ENCODE measurements at places on chromosomes 4 and X.
A peak's percentile ranks its signal among the peaks of the same experiment; 100 is the strongest.

- no peak for DNase-seq
These were observed 115.9 kb downstream of the MAGEC2 start for GRCh38 chrX:142089193-142089592.

DNA sequence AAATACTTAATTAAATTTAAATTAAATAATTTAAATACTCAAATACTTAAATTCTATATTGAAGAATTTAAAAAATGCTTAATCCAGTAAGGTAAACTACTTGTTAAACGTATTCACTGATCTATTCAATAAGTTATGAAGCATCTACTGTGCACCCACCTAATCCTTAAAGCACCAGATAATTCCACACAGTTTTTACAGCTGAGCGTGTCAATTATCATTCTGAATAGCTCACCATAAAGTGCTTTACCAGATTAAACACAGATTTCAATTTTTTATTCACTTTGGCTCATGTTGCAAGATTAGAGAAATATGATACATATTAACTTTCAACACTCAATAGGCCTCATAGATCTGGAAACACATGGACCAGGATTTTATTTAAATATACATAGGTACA lies 79.2 kb upstream of the DDIT4L start:
- no peak for DNase-seq

GRCh38 chrX:53320543-53321229 lies 39.3 kb upstream of the IQSEC2 start:
- DNase-seq, result no peak

- no peak for DNase-seq
These were observed 61.8 kb downstream of the GPC3 start for GRCh38 chrX:133923548-133923947.

GRCh38 chrX:150052226-150052625 lies 113.9 kb upstream of the EOLA2 start:
- no peak for DNase-seq

- no peak for DNase-seq
These were observed at the start of gene RGN for GRCh38 chrX:47078129-47079043. Gene RGN, plus strand, starts transcription at chrX:47078443. Its CDS starts 2,702 bp downstream, at chrX:47081145.

DNA sequence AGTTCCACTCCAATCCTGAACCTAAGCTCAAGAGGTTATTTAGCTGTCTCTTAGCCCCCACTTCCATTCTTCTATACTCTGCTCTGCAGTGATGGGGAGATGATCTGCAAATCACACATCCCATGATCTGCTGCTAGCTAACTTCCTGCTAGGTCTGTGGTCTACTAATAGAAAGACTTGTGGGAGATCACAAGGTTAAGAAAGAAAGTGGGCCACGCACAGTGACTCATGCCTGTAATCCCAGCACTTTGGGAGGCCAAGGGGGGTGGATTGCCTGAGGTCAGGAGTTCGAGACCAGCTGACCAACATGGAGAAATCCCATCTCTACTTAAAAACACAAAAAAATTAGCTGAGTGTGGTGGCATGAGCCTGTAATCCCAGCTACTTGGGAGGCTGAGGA lies 471.1 kb upstream of the NWD2 start:
- no peak for DNase-seq

- no peak for DNase-seq
These were observed 28.3 kb downstream of the ADD1 start for GRCh38 chr4:2871911-2872310.

- DNase-seq, result no peak
These were observed 6.7 kb downstream of the CFI start for GRCh38 chr4:109795059-109795458.

DNA sequence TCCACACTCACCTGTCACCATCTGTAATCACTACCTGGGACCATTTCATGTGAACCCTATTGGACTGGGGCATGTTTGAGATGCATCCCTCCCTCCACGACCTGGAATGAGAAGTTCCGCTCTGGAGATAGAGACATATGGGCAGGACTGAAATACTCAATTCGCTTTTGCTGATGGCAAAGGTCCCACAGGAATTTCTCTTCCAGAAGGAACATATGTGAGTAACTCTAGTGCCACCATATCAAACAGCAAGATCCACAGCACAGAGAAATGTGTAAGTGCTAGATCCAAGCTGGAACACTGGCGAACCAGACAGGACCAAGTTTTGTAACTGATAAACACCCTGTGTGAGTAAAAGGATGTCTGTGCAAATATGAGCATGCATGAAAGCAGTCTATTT lies 43.9 kb downstream of the SEL1L3 start:
- peak; percentile 11 for DNase-seq

GRCh38 chr4:87895964-87896621 lies 63.3 kb downstream of the MEPE start:
- no peak for DNase-seq

DNA sequence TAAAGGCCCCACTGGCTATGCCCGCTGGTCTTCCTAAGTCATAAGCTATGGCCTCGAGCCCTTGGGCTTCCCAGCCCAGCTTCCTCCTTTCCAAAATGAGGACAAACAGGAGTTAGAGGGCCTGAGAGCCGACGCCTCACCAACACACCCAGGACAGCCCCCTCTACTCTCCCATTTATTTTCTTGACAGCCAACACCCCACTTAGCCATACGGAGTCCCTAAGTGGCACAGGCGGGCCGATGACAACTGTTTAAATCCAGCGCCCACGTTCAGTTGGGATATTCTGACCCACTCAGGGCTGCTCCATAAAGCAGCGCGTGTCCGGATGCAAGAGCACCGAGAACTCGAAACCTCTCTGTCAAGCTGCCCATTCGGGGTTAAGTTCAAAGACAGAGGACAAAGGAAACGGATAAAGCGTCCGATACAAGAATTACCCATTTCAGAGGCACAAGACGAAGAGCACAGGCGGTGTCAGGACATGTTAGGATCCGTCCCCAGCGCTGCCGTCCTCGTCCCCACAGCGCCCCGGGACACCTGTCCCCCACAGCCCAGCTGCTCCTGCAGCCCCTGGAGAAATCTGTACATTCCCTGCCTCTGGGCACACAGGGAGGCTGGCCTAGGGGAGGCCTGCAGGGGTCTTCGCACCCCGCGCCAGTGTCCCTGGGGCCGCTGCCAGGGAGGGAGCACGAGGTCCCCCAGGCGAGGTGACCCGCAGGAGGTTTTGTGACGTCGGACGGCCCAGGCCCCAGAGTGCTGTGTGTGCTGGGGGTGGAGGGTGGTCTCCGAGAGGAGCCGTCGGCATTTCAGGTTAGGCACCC lies 1.2 kb downstream of the PRKX start:
- DNase-seq, result no peak

- DNase-seq, result no peak
These were observed 729 bp upstream of the CPLX1 start for GRCh38 chr4:826508-827208.

DNA sequence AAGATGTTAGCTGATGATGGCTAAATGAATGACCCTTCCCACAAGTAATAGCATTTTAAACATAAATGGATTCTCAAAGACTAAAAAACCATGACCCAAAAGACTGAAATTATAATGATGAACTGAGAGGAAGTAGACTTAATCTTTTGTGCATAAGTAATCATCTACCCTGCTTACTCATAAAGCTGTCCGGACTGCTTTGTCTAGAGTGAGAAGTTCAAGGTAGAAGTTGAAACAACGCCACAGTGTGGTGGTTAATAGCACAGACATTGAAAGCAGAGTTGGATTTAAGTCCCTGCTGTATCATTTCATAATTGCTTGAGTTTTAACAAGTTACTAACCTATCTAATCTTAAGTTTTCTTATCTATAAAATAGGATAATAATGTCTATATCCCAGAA lies 346.6 kb downstream of the CENPC start:
- no peak for DNase-seq

GRCh38 chr4:102589743-102590142 lies 88.6 kb downstream of the NFKB1 start:
- no peak for DNase-seq

DNA sequence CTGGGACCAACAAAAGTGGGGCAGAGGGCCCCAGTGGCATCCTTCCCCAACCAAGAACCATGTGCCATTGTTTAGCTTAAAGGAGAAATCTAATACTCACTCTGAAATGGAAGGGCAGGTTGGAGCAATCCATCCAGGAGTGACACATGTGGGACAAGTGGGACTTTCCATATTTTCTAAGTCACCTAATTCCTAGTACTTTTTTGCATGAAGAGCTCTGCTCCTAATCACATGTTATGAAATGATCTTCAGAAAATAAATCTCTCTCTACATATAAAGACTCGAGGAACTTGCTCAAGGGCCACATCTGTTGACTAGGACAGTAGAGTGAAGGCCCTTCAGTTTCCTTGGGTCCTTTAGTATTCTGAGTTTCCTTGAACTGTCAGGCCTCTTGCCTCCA lies 2.5 kb downstream of the CYBB start:
- DNase-seq, result no peak

DNA sequence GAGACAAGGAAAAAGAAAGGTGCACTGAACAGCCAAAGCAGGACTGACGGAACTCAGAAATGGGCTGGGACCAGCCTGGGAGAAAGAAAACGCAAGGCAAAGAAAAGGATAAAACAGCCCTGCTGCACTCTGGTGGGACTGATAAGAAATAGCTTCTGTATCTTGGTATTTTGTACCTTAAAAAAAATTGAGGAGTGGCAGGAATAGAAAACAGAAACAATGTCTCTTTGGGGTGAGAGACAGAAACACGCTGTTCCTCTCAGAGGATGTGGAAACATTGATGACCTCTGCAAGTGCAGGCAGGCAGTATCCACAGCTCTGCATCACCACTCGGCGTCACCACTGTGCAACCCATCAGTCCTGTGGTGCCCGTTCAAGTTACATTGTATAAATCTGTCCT lies 152.5 kb upstream of the SPRY1 start:
- DNase-seq, result no peak

GRCh38 chr4:150771382-150771781 lies 189.4 kb downstream of the MAB21L2 start:
- no peak for DNase-seq

- DNase-seq, result no peak
These were observed 77.1 kb downstream of the STARD8 start for GRCh38 chrX:68724531-68725020.

- no peak for DNase-seq
These were observed 156.2 kb downstream of the SH2D1A start for GRCh38 chrX:124502599-124502998.

- DNase-seq, result no peak
These were observed 773 bp downstream of the DAPP1 start for GRCh38 chr4:99817309-99817890.

DNA sequence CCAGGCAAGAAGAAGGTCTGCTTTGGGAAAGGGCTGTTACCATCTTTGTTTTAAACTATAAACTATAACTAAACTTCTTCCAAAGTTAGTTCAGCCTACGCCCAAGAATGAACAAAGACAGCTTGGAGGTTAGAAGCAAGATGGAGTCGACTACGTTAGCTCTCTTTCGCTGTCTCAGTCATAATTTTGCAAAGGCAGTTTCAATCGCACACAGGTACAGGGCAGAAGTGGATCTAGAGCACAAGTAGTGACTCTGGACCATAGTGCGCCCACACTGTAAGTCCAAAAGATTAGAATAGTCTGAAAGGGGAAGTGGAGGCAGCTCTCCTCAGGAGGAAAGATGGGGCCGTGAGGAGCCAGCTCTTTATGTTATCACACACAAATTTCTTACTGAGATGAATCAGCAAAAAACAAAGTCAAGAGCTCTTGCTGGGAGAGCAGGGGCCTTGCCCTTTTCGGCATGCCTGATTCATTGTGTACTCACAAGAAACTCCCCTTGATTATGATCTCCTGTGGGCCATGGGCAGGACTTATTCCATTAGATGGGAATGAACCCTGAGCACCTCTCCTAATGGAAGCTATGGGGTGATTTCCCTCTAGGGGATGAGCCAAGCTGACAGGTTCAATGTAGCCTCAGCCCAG lies 58.6 kb downstream of the FUNDC1 start:
- no peak for DNase-seq

- no peak for DNase-seq
These were observed 83.8 kb upstream of the LCORL start for GRCh38 chr4:18105030-18106011.

DNA sequence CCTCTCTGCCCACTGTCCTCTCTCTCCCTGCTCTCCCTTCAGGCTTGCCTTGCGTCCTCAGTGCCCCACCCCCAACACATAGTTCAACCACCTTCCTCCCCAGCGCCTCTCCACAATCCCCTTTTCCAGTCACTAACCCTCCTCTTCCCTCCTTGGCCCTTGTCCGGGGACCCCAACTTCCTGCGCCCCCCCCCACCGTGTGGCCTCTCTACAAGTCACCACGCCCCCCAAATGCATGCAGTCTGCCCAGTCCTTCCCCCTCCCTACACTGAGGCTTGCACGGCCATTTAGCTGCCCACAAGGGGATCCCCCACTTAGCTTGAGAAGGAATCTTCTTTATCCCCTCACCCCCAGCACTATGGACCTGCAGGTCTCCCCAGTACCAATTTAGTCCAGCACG lies 569 bp downstream of the CXCR3 start:
- DNase-seq, result no peak

GRCh38 chrX:39814391-39814790 lies 283.4 kb downstream of the BCOR start:
- no peak for DNase-seq

DNA sequence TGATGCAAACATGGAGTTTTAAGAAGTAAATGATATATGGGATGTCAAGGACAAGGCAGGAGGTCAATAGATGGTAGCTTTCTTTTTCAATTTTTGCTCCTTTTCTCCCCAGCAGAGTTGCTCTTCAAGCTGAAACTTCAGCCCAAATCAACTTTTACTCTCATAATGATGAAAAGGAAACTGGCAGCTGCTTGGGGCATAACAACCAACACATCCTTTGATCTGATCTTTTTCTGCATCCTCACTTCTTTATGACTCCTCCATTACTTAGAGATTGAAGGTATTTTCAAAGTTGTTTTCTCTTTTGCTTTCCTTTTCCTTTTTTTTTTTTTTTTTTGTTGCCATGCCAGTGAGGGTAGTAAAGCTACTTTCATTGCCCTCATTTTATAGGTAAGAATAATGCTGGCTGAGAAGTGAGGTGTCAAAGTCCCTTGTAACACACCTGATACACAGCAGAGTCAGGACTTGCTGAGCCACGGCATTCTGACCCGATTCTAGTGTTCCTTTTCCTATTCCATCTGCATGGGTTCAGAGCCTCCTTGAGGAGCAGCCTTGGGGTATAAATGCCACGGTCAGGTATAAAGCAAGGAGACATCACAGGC lies 26.9 kb downstream of the SLC2A9 start:
- no peak for DNase-seq

DNA sequence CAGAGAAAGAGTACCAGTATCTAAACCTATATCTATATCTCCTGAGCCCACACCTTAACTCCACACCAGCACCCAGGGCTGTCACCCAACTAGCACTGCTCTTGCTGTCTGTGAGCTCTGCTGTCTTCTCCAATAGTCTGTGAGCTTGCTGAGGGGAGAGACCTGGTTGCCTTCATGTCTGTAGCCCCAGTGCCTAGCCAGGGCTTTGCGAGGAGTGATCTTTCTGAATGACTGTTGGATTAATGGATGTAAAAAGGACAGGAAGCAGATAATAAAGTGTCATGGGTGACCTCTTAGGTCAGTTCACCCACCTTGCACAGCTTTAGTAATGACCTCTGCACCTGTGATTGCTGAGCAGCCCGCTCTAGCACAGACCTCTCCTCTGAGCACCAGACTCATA lies 30.5 kb downstream of the CNGA2 start:
- DNase-seq, result peak; percentile 38

DNA sequence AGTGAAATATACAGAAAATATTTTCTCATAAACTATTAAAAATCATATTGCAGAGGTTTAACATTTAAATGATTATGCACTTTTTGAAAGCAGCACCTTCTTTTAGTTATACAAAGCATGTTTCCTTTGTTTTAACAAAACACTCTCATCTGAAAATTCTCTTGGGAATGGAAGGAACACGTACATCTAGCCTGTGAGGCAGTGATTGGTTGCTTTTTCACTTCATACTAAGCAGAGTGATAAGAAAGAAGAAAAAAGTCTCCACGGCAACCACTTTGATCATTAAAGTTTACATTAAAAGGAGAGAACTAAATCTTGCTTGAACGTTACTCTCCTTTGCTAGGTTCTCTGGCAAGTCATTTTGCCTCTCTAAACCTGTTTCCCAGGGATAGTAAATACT lies 41.7 kb upstream of the H2AZ1 start:
- DNase-seq, result no peak
